GF-D8 (cell line): ENCODE measurements at places on chromosomes 13 and 19.

- no peak for DNase-seq
These were observed 82.9 kb upstream of the SOX21 start for GRCh38 chr13:94795292-94795691.

DNA sequence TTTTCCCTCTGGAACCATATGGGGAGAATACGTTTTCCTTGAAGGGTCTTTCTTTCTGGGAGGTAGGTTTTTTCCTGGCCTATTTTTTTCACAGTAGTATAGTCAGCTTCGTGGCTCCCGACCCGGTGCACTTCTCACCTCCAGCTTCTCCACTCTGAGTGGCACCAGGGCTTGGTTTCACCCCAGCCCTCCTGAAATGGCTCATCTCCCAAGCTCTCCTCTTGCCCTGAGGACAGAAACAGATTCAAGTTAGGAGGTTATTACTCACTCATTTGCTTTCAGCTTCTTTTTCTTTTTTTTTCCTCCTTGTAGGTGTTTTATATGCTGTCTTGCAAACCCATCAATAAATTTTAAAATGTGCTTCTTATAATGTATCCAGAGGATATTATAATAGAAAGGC, 199.3 kb downstream of the RFC3 start:
- no peak for DNase-seq

- DNase-seq, result no peak
These were observed 13.4 kb upstream of the C19orf33 start for GRCh38 chr19:38290631-38291147.

DNA sequence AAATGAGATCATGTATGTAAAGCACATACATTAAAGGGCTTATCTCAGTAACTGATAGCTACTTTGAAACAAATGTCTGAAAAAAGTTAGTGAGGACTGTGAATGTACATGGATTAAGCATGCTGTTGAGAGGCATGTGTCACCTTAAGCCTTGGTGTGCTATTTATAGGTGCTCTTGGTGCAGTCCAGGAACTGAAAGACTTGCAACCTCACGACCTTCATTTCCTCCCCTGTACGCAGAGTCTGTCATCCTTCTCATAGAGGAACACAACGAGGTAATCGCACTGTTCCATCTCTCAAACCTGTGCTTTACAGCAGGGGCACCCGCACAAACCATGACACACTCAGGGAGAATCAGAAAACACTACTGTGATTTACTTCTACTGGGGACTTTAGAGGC, 65.6 kb downstream of the UFM1 start:
- DNase-seq, result no peak

DNA sequence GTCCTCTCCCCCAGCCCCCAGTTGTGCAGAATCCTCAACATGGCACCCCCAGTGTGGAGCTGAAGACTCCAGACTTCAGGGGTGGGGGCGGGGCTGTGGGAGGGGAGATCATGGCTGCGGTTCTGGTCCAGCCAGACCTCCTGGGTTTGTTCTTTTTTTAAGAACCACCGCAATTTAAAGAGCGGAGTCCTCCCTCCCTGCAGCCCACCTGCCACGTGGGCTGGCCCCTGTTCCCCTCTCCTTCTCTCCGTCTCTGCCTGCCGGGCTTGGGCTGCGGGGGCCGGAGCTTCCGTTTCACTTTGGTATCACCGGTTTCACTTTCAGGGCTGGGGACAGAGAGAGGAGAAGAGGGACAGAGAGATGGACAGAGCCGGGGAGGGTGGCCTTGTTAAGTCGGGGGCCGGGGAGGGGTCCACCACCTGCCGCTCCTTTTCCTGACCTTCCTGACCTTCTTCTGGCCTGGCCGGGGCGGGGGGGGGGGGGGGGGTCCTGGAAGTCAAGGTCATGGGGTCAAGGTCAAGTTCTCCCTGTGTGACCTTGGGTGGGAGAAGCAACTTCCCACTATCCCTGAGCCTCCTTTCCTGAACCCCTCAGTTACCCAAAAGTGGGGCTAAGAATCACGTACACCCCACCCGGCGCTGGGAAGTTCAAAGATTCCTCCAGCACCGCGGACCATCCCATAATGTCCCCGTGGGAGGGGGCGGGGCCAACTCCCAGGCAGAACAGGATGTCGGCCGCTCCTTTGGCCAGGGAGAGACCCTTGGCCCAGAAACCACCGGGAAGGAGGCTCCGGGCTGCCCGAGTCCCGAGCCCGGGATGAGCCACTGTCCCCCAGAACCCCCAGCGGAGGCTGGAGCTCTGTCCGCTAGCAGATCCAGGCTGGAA, 11.3 kb upstream of the ZBTB7A start:
- no peak for DNase-seq

DNA sequence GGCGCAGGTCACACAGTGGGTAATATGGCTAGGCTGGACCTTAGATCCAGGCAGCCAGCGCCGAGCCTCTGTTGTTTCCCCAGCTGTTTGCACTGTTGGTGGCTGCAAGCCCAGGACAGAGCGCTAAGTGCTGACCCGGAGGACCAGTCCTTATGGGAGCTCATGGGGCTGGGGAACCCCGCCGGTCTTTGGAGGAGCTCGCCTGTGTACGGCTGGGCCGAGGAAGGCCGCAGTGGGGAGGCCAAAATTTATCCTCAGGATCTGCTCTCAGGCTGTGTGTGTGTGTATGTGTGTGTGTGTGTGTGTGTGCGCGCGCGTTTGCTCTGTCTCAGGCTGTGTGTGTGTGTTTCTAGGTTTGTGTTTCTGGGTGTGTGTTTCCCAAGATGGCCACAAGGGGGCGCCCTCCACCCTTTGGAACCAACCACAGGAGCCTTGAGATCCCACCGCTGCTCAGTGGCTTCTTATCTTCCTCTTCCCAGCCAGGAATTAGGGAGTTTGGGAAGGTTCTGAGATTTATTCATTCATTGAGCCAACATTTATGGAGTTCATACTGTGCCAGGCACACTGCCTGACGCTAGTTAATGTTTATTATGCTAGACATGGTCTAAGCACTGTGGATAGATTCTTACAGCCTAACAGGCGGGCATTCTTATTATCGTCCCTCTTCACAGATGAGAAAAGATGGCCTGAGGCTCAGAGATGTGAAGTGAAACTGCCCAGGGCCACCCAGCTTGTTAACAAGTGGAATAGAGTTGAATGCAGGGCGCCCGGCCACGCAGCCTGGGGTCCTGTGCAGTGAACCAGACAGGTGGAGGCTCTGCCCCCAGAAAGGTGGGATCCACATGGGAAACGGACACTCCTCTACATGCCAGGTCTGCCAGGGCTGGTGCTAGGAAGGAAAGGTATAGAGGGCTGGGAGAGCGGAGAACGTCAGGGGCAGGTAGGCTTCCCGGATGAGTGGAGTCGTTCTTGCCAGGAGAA, 13.0 kb downstream of the PGLYRP1 start:
- DNase-seq, result no peak

DNA sequence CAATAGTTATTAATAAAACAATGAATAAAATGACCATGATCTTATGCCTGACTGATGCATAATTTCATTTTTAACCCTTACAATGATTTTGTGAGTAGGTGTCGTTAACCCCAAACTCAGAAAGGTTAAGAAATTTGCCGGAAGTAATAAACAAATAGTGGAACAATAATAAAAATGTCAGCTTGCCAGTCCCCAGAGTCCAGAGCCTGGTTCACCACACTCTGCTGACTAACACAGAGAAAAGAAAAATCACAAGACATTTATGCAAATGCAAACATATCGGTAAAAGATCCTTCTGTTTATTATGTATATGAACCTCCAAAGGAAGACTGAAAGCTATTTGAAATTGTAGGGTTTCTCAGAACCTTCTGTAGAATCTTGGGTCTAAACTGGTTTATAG, 563.7 kb downstream of the EFNB2 start:
- DNase-seq, result no peak

- no peak for DNase-seq
These were observed 6.0 kb downstream of the AKT2 start for GRCh38 chr19:40279120-40279551.

DNA sequence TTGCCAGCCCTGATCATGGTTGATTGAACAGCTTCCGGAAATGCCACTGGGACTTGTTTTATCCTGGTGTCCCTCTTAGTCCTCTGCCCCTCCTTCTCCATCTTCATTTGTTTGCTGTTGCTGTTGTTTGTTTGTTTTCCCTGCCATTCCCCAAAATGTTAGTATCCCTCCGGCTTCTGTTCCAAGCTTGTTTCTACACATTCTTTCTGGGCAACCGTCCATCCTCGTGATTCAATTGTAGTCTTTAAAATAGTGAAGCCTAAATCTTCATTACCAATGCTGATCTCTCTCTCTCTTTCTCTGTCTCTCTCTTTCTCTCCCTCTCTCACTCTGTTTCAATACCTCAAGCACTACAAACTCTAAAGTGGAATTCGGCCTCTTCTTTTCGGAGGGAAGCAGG, 649.3 kb upstream of the ARGLU1 start:
- DNase-seq, result no peak

GRCh38 chr13:74889321-74889720, 592.6 kb downstream of the TBC1D4 start:
- no peak for DNase-seq

DNA sequence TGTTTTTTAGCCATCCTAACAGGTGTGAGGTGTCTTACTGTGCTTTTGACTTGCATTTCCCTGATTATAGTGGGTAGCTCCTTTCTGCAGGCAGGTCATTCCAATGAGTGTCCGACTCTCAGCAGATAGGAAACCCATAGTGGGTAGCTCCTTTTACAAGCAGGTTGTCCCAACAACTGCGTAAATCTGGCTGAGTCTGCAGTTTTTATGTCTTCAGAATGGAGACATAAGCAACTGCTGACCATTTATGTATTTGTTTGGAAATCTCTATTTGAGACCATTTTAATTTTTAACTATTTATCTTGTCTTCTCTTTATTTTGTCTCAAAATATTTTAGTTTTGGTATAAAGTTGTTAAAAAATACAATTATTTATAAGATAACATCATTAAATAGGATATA, 839.4 kb downstream of the SLITRK6 start:
- no peak for DNase-seq
